MV-4-11 (cell line): ENCODE measurements at places on chromosomes 7 and 10.

DNA sequence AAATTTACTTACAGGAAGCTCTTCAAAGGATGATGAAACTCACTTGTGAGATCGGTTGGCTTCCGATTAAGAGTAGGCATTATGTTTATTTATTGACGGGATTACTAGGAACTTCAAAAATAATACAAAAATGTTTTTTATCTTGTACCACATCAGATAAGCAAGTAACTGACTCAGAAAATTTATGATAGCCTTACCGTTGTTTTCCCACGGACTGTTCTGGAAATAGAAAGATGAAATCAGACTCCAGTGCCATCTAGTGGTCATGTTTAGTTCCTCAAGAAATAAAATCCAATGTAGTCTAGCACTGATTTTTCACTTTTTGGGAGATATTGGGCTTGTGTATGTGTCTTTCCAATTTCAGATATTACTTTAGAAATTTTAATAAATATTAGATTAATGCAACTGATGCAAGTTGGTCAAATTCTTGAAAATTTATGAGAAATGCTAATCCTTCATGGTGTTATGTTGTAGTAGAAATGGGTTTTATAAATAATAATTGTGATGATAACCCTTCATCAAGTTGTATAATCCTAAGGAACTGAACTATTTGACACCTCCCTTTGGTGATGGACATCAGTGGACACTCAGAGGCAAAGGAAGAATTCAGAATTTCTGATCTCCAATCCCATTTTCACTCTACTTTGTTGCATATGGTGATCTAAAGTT is 168.8 kb downstream of the TMEM26 start:
- peak; percentile 48 for DNase-seq

- DNase-seq: no peak
Observed at GRCh38 chr10:317271-317769, 182.1 kb downstream of the ZMYND11 start.

- DNase-seq: peak; percentile 13
Observed at GRCh38 chr10:90462749-90463470, 394.9 kb downstream of the HTR7 start.

- DNase-seq: no peak
Observed at GRCh38 chr7:134787720-134788119, 8.3 kb downstream of the CALD1 start.

DNA sequence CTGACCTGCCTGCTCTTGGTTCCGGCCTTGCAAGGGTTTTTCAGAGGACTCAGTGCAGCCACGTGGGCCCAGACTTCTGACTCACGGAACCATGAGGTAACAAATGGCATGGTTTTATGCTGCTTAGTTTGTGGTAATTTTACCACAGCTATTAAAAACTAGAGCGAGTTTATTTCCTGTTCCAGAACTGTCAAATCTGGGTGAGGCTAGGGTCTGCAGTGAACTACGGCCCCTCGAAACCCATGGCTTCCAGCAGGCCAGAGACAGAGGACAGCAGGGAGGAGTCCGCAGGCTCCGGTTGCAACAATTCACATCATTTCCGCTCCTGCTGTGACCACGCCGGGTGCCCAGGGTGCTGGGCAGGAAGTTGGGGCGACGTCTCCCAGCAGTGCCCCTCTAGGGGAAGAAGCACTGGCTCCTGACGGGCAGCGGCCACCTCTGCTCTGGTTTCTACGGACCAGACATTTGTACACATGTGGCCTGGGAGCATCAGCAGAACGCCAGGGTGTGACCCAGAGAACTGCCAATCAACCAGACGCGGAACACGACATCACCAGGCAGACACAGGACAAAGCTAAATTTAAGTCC is 74.8 kb downstream of the ADARB2 start:
- DNase-seq: no peak

DNA sequence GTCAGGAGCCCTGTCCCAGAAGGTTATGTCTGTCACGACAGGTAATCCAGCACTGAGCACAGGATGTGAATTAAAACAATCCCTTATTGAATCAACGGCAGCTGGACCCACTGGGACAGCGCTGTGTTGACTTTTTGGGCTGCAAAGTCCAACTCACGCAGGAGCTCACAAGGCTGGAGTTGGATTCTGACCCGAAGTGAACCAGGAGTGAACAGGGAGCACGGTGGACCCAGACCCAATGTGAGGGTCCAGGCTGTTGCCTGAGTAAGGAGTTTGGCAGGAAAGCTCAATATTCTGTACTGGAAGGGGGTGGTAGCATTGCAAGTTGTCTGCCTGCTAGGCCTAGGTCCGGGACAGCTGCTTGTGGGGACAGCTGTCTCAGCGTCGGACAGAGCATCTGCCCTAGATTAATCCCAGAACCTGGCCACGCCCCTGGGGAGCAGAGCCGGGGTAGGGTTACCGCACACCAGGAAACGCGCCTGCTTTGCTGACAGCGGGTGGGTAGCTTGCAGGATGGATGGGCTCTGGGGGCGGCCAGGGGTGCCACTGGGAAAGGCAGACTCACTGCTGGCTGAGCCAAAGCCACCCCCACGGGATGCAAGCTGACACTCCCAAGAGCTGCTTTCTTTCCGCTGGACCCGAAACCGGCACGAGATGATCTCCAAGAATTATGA is 24.0 kb downstream of the COL26A1 start:
- peak; percentile 65 for DNase-seq

- DNase-seq: no peak
Observed at GRCh38 chr7:42214060-42214679, 22.8 kb downstream of the GLI3 start.

- no peak for DNase-seq
Observed at GRCh38 chr10:77409697-77410471, 227.7 kb downstream of the KCNMA1 start.

DNA sequence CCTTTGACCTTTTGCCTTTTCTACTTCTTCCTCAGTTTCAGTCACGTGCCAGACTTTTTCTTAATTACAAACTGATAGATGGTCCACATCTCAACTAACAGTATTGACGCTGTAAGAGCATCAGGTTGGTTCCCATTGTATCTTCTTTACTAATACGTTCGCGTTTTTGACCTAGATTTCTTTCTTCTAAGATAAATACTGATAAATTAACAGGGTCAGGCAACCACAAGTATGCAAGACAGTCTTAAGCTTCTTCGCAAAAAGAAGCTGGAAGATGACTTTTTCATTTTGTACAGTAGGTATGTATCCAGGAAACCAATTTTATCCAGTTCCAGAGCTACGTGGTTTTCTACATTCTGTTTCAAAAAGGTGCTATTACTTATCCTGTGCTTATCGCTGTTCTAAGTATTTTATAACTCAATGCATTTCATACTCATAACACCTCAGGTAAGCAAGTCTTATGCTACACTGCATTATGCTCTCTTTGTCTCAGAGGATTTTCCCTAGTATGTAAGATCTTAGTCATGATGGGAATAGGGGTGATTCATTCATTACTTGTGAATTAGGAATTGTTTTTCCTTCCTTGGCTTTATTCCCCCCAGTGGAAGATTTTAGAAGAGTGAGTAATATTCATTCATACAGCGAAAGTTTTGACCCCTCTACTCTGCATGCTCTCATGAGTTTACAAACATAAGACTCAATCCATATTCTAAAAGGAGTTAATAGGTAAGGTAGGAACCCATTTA is 955 bp downstream of the DUS4L start:
- no peak for DNase-seq

DNA sequence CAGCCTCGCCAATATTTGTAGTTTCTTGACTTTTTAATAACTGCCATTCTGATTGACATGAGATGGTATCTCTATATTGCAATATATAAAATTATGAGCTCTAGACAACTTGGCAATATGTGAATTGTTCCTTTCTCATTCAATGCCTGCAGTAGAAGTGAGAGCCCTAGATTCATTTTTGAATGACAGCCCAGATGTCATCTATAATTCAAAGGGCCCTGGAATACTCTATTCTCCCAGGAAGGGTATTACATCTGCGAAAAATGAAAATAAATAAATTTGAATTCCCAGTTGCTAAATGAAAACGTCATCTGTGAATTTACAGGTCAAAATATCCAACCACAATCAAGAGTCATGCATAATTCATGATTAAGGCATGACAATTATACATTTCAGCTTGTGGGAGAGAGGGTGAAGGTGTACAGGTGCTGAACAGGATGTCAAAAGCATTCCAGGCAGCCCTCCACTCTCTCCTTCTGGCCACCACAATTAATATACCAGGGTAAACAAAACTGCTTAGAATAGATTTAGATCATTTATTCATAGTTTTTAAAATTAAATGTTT is 1147.3 kb downstream of the XPNPEP1 start:
- no peak for DNase-seq

DNA sequence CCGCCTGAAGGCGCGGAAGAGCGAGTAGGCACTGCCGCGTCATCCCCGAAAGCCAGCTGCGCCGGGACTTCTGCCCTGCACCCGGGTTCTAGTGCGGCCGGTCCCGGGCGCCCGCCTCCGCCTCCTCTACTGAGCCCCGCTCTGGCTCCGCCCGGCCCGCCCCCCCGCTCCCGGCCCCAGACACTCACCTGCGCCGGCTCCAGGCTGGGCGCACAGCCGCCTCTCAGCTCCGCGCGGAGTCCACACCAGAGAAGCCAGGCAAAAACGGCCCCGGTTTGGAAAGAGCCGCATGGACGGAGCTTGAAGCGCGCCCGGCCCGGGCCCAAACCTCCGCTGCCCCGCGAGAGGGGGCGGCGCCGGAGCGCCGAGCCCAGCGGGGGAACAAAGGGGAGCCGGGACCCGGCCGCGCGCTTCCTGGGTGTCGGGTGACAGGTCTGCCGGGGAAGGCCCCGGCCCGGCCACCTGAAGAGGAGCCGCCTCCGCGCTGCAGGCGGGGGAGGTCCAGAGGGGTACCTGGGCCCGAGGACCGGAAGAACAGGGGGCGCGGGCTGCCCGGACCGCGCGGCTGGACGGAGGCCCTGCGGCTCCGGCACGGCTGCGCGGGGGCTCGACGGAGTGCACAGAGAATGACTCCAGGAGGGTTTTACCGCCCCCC is 168.2 kb downstream of the NRF1 start:
- no peak for DNase-seq

- DNase-seq: peak; percentile 63
Observed at GRCh38 chr7:131517218-131517923, 39.1 kb downstream of the PODXL start.

GRCh38 chr7:81845744-81846241 is 75.9 kb upstream of the HGF start:
- DNase-seq: peak; percentile 83

- peak; percentile 59 for DNase-seq
Observed at GRCh38 chr10:80046629-80047441, 31.6 kb upstream of the TMEM254 start.

GRCh38 chr10:62728479-62728878 is 76.0 kb upstream of the ADO start:
- DNase-seq: peak; percentile 94

DNA sequence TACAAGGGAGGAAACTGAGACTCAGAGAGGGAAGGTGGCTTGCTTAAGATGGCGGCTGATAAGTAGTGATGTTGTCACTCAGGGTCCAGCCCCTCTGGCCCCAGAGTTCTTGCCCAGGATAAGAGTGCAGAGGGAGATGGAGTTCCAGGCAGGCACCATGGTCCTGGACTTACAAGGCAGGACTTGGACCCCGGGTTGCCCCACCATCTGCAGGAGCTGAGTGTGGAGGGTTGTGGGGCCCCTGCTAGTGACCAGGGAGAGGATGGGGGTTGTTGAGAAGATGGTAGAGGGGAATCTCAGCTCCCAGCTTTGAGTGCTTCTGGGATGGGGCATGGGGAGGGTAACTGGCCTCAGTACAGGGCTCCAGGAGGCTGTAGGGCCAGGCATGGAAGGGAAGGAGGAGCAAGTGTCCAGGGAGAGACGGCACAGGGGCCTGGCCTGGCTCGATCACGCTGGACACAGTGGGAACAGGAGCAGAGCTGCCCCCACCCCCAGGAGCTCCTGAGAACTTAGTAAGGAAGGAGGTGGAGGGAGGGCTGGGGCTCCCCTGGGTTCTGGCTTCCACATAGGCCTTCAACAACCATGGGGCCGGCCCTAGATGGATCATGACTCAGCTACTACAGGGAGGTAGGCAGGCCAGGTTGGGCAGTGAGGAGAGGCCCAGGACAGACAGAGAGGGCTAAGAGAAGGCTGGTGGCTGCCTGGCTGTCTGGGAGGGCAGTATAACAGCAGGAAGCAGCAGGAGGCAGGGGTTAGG is 28.2 kb downstream of the PPIF start:
- DNase-seq: no peak

DNA sequence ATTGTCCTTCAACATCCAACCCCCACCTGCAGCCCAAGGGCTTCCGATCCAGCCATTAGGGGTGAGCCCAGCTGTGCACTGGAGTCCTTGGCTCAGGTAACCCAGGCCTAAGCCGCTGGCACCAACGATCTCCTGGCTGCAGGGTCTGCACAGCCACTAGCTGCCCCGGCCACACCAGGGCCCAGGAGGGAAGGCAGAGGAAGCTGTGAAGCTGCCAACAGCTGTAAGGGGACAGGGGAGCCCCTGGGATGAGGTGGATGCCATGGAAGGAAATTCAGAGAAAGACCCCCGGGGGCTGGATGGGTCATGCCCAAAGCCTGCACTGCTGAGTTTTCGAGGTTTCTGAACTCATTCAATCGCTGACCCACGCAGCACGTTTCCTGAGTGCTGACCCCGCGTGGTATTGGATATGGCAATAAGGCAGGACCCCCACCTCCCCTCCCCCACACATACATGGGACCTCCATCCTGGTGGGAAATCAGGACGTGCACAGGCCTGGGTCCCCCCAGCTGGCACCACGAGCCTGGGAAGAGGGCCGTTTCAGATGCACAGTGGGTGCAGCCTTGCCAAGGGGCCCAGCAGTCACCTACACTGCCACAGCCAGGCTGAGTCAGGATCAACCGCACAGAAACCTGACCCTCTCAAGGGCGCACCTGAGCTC is 170.3 kb downstream of the DIP2C start:
- DNase-seq: no peak

- peak; percentile 26 for DNase-seq
Observed at GRCh38 chr7:134865001-134865845, 85.8 kb downstream of the CALD1 start.

GRCh38 chr7:94272821-94273583 is 121.7 kb upstream of the COL1A2 start:
- DNase-seq: no peak

DNA sequence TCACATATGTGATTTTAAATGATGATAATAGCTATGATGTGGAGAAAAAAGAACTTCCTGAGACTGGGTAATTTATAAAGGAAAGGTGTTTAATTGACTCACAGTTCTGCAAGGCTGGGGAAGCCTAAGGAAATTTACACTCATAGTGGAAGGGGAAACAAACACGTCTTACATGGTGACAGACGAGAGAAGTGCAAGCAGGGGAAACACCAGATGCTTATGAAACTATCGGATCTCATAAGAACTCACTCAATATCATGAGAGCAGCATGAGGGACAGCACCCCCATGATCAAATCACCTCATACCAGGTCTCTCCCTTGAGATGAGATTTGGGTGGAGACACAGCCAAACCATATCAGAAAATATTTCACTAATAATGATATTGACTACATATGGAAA is 4.1 kb upstream of the LIPN start:
- no peak for DNase-seq

DNA sequence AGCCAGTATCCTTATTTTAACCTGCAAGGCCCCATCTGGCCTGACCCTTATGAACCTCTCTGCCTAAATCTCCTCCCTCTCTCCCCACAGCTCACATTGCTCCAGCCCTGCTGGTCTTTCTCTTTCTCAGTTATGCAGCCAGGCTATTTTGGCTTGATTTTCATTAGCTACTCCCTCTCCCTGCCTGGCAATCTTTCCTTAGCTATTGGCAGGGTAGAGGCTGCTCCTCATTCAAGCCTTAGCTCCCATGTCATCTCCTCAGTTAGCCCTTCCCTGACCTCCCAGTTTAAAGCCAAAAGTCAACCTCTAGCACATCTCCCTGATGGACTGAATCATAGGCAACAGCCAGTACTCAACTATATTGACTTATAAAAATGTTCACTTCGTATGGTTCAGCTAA is 214.4 kb upstream of the CELF2 start:
- no peak for DNase-seq
